ENCODE measurements at places on chromosomes 7 and 10.

- no peak for DNase-seq
These were observed 200.2 kb upstream of the PHYHIPL start for GRCh38 chr10:58976254-58976653.

DNA sequence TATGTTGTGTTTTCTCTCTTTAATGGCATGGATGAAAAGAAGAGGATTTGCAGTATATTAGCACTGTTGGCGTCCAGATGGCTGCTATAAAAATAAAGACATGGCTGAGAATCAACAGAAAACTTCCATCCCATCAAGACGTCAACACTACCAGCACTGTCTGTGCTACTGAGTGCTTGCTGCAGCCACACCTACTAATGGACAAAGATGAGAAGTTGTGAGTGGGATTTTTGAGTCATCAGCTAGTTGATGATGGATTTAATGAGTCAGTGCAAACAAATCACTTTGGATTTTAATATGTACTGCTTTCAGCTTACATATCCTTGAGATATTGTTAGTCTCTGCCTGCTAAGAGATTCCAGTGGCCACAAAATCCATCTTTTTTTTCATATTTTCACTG is 631.0 kb upstream of the ANKRD30A start:
- DNase-seq: peak; percentile 89

DNA sequence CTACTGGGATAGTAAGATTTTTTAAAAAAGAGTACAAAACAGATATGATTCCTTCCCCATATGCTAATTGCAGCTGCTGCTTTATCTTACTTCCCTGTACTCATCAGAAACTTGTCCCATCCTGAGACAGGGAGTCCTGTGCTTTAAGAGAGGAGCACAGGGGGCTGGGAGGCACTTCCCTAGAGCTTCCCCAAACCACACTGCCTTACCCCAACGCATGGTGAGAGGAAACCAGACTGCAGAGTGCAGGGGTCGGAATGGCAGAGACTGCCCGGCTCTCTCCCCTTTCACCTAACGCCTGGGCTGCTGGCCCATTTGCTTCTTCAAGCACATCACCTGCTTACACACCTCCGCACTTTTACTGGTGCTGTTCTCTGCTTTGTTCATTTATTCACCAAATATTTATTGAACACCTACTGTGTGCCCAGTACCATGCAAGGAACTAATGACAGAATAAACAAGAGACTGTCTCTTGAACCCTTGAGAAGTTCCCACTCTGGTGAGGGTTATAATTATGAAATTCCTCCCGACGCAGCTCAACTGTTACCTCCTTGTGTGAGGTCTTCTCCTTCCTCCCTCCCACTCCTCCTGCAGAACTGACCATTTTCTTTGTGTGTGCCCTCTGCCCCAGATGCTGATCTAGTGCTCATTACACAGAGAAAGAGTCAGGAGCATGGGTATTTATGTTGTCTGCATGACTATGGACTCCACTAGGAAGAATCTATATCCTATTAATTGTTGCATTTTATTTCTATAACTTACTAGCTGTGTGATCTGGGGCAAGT is 289.7 kb downstream of the TCF7L2 start:
- no peak for DNase-seq

- DNase-seq: no peak
These were observed 6.4 kb downstream of the ATE1 start for GRCh38 chr10:121921238-121921931.

DNA sequence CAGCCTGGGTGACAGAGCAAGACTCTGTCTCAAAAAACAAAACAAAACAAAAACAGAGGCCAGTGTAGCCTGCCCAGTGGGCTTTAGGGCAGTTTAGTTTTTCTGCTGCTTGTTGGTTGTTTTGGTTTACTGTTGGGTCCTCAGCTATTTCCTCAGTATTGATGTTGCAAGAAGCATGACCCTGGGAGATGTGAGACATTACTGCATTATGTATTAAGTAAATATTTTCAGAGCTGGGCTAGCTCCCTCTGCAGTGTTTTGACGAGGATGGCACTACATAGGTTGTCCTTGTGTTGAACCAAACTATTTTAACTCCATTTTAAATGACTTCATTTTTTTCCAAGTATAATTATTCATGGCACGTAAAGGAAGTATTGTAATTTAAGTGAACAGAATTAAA is 4.8 kb downstream of the AKAP9 start:
- peak; percentile 40 for DNase-seq

DNA sequence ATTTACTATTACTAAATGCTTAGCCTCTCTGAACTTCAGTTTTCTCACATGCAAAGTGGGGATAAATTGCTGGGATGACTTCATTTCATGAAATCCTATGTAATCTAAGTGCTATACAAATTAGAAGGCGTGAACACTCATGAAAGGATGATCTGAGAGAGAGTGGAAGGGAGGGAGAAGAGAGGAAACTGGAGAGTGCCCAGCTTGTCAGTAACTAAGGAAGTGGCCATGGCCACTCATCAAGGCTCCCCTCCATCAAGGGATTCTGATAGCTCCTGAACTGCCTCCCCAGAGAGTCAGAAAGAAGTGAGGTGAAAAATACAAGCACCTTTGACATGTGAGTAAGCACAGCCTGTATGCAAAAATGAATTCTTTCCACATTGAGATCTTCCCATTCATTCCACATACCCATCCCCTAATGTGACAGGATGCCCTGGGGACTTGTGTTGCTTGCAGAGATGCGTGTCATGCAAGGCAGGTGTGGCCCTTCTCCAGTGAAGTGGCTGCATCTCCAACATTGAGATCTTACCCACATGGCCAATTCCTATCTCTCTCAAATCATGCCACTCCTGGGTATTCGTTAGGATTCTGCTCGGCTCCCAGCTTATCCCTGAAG is 76.5 kb upstream of the ITPRID1 start:
- no peak for DNase-seq
